Mesothelial cell of epicardium (in vitro differentiated cells): ENCODE measurements at places on chromosomes 12 and 14.

- DNase-seq, result no peak
Measured at GRCh38 chr12:7058850-7059395, 1.6 kb upstream of the C1S start.

- DNase-seq, result no peak
Measured at GRCh38 chr12:4296751-4297150, 23.2 kb downstream of the CCND2 start.

GRCh38 chr14:35332517-35333263 is 40.5 kb downstream of the PSMA6 start:
- no peak for DNase-seq

DNA sequence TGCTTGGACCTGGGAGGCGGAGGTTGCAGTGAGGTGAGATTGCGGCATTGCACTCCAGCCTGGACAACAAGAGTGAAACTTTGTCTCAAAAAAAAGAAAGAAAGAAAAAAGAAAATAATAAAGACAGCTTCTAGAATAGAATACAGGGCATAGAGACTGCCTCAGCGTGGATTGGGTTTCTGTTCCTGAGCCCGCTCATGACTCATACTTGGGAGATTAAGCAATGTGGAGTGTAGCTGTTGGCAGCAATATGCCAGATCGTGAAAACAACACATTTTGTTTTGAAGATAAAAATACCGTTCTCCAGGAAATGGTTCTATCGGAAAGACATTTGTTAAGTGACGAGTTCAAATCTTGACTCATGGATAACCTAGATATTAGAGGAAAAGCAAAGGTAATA is 67.2 kb downstream of the GLT1D1 start:
- DNase-seq, result no peak

DNA sequence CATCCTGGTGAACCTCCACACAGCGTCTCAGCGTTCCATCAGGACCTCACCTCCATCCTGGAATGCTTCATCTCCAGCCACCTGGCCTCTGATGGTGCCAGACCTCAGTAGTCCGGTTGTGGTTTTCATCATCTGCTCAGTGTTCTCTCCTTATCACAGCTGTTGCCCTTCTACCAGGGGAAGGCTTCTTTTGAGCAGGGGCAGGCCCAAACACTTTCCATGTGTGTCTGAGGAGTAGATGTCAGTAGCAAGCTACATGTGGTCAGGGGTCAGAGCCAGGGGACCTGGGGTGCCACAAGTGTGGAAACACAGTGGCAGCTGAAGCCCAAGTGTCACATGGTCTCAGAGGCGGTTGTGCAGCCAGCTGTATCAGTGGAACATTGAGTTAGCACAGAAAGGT is 30.2 kb upstream of the FGD4 start:
- no peak for DNase-seq

DNA sequence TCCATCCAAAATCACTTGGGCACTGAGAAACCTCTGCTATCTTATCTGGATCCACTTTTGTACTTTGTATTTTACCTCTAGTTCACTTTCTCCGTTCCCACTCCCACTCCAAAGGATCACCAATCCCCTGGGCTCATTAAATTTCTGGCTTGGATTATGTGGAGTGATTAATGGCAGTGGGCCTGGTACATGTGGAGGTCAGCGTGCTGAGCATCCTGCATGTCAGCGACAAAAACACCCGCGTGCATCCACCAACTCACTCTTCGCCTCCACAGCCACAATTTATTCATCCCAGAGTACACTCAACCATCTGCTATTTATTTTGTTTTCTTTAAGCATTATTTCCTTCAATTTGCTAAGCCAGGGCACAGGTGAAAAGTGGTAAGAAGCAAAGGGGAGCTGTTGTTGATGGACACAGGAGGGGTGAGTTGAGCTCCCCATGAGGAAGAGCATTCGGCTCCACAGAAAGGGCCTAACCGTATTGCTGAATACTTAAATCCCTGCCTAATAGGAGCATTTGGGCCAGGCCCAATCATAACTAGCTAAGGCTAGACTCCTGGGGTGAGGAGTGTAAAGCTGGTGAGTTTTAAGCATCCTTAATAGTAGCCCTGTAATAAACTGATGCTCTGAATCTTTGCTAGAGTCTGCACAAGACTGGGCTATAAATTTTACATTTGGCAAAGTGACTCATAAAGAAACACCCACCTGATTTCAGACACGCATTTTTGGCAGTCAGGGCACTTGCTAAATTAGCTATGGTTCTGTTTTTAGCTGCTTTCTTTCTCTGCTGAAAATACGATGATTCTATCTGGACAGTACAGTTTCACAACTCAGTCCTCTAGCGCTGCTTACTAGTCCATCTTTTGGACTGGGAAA is 137.8 kb downstream of the SLC25A21 start:
- DNase-seq, result no peak

- DNase-seq, result no peak
Measured at GRCh38 chr12:85278598-85279448, 1.2 kb upstream of the ALX1 start.
